ENCODE measurements at places on chromosomes 5 and 9.

GRCh38 chr9:126491949-126492348 is 121.8 kb upstream of the LMX1B start:
- no peak for DNase-seq

DNA sequence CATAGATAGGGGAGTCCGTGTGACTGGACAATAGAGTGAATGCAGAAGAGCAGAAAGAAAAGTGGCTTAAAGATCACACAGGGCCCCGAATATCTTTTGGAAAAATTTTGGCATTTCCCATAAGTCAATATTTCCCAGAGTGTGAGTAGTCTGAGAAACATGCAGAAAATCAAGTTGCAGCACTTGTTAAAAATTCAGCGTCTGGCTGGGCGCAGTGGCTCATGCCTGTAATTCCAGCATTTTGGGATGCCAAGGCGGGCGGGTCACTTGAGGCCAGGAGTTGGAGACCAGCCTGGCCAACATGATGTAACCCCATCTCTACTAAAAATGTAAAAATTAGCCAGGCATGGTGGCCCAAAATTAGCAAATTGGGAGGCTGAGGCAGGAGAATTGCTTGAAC is 227.0 kb downstream of the DRD1 start:
- no peak for DNase-seq

- no peak for DNase-seq
Observed at GRCh38 chr9:92440751-92441046, 16.4 kb upstream of the OMD start.

- DNase-seq: no peak
Observed at GRCh38 chr5:37665889-37666288, 174.0 kb downstream of the GDNF start.

- DNase-seq: no peak
Observed at GRCh38 chr9:14715102-14715501, 7.4 kb downstream of the CER1 start.

DNA sequence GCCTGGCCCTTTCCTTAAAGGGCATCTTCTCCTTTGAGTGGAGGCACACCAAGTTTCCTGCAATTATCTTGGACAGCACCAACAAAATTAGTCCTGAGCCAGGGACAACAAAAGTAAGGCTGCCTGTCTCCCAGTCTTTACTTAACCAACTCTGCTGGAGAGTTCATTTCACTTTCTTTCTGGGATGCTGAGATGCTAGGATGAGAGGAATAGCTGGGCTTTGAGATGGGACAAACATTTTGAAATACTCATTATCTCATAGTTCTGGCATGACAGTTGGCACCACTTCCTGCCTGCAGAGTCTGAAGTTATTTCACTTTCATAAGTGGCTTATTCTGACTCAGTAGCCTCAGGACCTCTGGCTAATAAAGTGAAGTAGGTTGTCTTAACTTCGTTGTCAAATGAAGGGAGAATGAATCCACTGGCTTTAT is 157.0 kb downstream of the C9orf152 start:
- no peak for DNase-seq

- no peak for DNase-seq
Observed at GRCh38 chr5:138461343-138462125, 3.7 kb upstream of the EGR1 start.

DNA sequence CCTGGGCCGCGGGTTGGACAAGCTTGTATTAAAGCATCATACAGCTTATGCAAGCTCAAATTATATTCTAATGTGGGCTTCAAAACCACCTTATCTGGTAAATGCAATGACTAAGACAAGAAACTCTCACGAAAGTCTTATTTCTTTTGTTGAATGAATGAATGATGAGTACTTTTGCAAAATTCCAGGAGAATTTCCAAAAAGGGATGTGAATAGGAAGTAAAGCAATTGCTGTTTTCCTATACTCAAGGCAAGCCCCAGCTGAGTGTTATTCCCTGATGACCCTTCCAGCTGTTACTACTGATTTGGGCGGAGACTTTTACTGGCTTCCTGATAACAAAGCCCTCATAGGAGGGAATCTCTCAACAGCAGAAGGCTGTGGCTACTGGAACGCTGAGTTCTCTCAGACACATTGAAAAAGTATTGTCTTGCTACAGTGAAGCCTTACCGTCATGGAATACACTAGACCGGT is 162.8 kb downstream of the SREK1 start:
- DNase-seq: no peak

GRCh38 chr9:126399251-126399650 is 72.6 kb downstream of the MVB12B start:
- no peak for DNase-seq

GRCh38 chr9:88750832-88751360 is 215.9 kb downstream of the NXNL2 start:
- no peak for DNase-seq

- no peak for DNase-seq
Observed at GRCh38 chr9:130328349-130328801, 62.8 kb downstream of the HMCN2 start.

DNA sequence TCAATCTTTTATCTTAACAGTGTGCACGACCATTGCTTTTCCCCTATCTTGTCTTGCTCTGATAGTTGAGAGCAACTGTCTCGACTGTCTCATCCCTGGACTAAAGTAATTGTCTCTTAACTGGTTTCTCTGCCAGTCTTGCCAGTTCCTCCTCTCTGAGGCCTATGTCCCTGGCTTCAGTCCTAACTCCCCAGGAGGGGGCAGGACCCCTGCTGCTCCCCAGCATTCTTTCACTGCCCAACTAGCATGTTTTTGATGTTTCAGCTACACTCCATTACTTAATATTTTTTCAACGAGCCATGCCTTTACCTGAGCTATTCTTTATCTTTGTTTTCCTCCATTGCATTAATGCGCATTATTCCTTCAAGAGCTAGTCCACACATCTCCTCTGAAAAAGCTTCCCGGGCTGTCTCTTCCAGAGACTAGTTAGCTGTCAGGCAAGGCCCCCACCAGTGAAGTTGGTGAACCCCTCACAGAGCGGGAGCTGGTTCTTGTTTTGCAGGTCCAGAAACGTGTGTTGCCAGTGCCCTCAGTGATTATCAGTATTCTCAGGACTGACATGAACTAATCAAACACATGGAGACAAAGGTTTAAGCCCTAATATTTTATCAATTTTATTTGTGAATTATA is 291.7 kb upstream of the KCNN2 start:
- DNase-seq: no peak

DNA sequence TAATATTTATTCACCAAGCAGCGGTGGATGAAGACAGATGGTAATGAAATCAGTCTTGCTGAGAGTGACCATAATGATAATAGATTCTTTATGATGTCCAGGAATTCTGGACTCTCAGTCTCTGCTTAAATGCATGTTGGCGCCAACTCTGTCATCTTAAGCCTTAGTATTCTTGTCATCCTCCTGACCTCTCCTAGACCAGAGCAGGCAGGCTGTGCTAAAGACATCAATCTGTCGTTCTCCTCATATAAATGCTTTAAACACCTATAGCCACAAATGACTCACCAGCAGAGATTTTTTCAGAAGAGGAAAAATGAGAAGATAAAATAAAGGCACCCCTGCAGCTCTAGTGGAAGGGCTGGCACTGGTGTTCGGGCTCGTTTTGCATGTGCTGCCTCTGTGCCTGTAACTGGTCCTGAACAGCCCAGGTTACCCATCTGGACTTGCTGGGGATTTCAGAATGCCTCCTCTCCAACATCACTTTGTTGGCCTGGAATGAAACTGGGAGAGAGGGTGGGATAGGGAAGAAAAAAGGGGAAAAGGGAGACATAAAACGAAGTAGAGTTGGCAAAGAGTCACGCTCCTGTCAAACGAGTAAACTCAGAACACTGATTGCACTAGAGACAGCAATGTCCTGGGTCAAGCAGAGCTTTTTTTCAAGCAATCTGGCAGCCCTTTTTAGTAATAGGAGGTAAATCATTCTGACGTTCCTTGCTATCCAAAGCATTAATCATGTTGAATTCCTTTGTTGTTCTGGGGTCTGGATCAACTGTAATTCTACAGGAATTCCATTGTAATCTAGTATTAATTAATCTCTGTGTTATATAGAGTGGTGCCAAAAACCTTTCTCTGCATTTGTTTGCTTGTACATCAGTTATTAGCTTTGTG is 195.5 kb upstream of the CLINT1 start:
- DNase-seq: peak; percentile 7

GRCh38 chr5:123520677-123521247 is 8.8 kb downstream of the CSNK1G3 start:
- no peak for DNase-seq

DNA sequence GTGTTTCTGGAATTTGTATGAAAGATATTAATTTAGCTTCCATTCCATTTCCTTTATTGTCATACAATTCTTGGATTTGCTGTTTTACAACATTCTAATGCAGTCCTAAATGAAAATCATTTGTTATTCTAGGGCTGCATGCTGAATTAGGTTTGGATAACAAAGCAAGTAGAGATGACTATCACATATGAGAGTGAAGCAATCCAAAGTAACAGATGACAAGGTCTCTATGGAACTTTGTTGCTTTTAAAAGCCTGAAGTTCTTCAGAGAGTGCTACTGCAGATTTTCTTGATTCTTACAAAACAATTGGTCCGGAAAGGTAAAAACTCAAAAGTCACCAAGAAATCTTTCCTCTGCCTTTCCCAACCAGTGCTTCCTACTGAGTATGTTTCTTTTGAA is 56.9 kb upstream of the VCAN start:
- DNase-seq: peak; percentile 10

DNA sequence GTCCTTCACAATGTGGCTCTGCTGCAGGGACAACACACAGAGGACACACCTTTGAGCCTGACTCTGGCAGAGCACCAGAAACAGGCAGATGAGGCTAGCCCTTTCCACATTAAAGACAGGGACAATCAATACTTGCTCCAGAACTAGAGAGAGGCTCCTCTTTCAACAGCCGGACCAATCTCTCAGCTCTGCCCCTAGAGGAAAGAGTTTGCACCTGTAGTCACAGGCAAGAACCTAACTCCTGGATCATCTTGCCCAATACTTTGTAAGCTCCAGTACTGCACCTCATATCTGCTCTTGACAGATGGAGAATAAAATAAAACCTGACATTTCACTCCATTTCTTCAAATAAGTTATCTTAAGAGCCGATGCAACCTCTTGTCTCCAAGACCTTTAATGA is 52.1 kb downstream of the EPB41L4A start:
- no peak for DNase-seq

DNA sequence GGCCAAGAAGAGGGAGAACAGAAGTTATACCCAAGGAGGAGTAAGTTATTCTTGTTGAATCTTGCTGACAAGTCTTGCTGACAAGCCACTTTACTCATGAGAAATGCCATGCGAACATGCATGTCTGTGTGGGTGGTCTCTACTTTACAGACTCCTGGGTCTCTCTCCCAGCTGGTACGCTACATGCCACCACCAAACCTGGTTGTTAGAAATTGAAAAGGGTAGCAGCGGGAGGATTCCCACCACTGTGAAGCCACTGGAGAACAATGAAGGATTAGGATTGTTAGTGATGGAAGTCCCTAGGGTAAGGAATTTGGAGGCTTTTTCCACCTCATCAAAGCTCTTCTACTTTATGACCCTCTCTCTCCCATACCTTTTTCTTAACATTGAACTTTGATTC is 53.6 kb upstream of the GABRB2 start:
- no peak for DNase-seq

- DNase-seq: no peak
Observed at GRCh38 chr9:133275105-133276000, at the start of gene ABO. ABO (minus strand) TSS chr9:133275201.

DNA sequence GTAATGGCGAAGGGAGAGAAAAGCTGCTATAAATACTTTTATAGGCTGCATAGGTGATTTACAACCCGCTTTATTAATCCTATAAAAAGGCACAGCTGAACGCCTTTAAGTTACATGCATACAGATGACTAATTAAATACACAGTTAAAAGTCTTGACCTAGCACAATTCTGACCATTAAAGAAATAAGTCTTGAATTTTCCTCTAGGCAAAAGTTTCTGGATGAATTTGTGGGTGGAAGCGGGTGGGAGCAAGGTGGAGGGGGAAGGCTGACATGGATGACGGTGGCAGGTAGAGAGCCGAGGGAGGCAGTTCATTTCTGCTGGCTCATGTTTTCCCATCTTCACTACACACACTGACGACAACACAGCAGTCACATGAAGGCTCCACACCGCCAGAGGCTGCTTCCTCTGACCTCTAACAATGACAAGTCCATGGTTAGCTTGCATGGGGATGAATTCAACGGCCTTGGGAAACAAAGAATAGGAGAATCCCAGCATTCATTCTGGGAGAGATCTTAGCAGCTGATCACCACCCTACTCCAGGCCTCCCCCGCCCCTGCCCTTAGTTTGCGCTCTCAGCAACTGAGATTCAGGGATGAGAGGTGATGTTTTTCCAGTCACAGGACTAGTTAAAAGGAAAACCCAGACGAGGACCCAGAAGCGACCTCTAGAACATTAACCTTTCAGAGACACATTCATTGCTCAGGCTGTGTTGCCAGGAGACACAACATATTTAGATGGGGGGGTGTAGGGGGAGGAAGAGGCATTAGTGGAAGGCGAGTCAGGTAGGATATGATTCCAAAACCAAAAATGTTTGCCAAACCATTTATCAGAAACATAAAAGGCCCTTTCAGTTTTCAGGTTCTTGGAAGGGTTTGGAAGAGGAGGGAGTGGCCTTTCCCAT is 329.3 kb downstream of the PIK3R1 start:
- peak; percentile 49 for DNase-seq

DNA sequence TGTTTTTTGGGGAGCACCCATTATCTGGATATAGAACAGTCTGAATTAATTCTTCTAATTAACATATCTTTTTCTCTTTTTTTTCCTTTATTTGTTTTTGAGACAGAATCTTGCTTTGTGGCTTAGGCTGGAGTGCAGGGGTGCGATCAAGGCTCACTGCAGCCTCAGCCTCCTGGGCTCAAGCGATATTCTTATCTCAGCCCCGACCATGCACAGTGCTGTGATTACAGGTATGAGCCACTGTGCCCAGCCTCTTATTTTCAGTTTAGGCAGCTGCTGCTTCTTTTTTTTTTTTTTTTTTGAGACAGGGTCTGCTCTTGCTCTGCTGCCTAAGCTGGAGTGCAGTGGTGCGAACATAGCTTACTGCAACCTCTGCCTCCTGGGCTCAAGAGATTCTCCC is 20.2 kb downstream of the UBE2R2 start:
- DNase-seq: no peak

DNA sequence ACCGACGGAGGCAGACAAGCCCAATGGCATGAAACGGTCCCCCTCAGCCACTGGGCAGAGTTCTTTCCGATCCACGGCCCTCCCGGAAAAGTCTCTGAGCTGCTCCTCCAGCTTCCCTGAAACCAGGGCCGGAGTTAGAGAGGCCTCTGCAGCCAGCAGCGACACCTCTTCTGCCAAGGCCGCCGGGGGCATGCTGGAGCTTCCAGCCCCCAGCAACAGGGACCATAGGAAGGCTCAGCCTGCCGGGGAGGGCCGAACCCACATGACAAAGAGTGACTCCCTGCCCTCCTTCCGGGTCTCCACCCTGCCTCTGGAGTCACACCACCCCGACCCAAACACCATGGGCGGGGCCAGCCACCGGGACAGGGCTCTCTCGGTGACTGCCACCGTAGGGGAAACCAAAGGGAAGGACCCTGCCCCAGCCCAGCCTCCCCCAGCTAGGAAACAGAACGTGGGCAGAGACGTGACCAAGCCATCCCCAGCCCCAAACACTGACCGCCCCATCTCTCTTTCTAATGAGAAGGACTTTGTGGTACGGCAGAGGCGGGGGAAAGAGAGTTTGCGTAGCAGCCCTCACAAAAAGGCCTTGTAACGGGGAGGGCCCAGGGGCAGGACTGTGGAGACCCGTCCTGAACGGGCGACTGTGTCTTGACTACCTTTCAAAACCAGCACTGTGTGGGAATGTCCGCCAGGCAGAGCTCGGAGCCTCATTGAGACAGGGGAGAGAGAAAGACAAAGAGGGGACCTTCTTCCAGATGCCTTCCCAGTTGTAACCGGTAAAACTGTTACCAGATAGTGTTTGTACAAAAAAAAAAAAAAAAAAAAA is 29.9 kb downstream of the CD180 start:
- no peak for DNase-seq

- peak; percentile 36 for DNase-seq
Observed at GRCh38 chr9:33524306-33524947, 376 bp downstream of the ANKRD18B start.

All from HAP-1 (cell line).